ENCODE measurements at places on chromosomes 4 and X.

GRCh38 chr4:158758142-158758541 is 10.7 kb upstream of the FNIP2 start:
- DNase-seq = no peak

DNA sequence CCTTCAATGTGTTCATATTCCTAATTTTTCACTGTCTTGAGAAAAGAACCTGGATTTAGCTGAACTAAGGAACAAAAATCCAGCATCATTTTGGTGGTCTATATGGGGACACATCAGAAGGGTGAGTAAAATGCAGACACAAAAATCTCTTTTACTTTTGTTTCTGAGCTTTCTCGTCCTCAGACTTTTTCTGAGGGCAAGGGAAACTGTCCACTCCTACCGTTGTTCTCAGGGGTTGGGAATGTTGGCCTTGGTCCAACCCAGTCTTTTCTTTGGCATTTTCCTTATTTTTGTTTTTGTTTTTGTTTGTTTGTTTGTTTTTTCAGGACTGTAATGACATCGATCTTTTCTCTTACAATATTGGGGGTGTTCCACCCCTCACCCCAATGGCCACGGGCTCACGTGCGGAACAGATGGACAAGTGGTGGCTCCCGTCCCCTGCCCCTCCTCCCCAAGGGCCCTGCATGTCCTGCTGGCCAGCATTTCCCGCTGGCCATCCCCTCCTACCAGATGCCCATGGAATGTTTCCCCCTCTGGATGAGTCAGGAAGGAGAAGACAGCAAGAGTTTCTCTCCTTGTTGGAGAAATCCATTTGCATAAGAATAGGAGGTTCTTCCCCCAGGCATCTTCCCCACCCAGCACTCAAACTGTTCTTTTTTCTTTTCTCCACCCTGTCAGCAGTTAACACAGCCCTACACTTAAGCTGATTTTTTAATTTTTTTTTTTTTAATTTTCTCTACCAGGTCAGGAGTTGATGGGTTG is 305.4 kb upstream of the NDST4 start:
- no peak for DNase-seq

- no peak for DNase-seq
Observed at GRCh38 chr4:64814616-64815015, 405.4 kb upstream of the TECRL start.

GRCh38 chr4:123853651-123854050 is 457.1 kb downstream of the SPRY1 start:
- DNase-seq = no peak

DNA sequence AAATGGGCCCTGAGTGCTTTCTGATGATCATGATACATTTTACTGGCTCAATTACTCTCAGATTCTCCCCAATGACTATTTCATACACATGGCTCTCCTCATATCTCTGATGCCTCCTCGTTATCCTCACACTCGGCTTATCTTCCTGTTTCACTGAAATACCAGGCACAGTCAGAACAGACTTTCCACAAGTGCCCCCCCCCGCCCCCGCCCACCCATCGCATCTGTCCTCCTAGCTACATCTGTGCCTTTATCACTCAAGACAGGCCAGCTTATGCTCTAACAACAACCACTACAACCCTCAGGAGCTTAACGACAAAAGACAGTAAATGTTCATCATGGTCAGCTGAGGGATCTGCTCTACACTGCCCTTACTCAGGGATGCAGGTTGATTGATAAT is 610.6 kb upstream of the DIPK2B start:
- DNase-seq = no peak

DNA sequence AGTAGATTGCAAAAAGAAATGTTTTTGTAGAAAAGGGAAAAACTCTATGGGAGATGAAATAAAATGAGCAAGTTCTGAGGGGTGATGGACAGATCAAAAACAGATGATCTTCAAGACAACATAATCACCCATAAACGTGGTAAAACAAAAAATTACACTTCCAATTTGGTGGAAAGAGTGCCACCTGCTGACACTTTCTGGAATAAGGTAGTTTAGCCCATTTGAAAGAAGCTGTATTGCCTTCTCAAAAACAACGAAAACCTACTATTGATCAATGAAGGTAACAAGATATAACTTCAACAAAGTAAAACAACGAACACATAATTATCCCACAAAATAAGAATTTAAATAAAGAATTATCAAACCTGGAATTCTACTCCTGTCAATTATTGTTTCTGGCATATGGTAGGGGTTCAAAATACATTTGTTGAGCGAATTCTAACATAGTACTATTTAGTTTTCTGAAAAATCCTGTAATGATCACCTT is 2.5 kb downstream of the COQ2 start:
- peak; percentile 86 for DNase-seq

DNA sequence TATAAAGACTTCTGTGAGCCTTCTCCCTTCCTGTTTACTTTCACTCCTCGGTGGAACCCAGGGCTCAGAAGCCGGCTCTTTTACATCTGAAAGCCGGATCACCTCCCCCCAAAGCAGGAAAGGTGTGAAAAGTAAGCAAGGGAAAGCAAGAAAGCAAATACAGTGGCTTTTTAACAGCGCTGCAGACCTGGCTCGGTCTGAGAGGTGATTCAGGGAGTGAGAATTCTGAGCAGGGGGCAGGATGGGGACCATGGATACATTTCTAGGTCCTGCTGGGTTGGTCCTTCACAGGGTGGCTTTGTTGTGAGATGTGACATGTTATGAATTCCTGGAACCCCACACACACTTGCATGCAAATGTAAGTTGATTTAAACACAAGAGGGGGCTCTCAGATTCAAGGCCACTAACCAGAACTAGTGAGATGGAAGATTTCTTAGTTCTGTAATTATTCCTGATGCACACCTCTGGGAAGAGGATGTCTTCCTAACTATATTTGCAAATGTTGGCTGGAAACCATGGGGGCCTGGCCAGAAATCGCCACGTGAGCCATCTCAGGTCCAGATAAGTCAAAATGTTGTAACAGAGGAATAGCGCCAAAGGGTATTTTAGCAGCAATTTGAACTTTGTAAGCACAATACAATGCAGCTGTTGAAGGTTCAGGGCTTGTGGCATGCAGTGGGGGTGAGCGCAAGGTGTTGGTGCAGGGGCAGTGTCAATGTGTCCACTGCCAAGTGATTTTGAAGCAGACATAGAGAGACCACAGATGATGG is 670.1 kb upstream of the LCORL start:
- no peak for DNase-seq

GRCh38 chrX:17098516-17099247 is 152.2 kb downstream of the REPS2 start:
- DNase-seq = no peak

DNA sequence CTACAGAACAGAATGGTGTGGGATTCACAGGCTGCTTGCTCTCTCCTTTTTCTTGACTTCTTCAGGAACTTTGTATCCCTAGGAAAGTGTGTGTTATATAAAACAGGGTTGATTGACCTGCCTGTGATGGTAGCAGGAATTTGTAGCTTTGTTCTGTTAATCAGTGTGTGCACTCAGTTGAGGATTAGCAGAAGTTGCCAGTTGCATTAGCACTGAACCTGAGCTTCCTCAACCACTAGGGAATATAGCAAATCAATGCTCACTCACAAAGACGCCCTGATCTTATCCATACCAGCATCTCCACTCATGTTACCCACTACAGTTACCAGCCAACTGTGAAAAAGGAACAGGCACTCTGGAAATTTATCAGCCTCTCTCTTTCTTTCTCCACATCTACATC is 319.1 kb upstream of the EMCN start:
- no peak for DNase-seq

DNA sequence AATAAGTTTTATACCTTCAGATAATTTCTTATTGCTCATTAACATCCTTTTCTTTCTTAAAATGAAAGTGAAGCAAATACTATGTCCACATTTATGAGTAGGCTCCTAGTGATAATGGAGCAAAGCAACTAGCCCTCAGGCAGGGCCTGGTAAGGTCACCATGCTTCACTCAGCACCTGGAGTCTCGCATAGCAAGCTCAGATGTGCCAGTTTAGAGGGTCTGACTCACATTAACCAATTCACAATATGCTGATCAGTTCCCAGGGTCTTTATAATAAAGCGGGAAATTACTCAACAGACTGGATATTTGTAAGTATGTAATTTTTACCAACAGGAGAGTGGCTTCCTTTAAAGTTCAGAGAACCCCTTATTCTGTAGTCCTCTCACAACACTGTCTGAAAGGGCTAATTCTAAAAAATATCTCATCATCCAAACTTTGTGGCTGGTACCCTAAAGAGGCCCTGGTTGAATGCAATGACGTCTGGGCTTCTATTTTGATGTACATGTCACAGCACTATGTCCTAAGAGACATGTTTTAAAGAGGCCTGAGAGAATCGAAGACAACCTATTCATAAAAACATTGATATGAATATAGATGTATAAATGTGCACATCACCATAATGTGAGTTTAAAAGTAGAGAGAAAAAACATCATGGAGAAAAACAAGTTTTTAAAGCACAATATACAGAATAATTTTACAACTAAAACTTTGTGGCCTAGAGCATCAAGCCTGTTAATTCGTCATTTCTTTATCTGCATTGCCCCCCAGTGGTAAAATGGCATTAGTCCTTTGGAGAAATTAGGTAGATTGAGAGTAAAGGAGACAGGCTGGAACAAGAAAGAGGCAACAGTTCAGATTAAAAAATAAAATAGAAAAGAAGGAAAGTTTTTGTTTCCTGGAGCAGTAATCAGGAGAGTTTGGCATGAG is 44.3 kb downstream of the IL21 start:
- DNase-seq = peak; percentile 64

- no peak for DNase-seq
Observed at GRCh38 chr4:1395941-1396805, 10.1 kb downstream of the NKX1-1 start.

DNA sequence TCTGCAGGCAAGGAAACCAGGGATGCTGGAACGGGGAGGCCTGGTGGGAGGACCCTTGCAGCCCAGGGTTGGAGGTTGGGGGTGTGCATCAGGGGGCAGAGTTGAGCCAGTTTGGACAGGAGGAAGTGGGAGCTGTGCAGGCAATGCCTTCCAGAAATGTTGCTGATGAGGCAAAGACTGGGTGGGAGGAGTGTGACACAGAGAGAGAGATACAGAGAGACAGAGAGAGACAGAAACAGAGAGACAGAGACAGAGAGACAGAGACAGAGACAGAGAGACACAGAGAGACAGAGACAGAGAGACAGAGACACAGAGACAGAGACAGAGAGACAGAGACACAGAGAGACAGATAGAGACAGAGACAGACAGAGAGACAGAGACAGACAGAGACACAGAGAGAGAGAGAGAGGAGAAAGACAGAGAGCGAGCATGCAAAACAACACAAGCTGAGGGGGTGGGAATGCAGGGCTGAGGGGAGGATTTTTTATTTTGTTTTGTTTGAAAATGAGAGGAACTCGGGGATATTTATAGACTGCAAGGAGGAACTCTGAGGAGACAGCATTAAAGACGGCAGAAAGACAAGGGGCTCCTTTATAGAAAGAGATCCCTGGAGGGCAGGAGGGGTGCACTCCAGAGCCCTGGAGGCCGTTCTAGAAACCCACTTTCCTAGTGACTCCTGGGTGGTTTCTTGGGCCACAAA is 1.9 kb upstream of the HAUS3 start:
- no peak for DNase-seq

DNA sequence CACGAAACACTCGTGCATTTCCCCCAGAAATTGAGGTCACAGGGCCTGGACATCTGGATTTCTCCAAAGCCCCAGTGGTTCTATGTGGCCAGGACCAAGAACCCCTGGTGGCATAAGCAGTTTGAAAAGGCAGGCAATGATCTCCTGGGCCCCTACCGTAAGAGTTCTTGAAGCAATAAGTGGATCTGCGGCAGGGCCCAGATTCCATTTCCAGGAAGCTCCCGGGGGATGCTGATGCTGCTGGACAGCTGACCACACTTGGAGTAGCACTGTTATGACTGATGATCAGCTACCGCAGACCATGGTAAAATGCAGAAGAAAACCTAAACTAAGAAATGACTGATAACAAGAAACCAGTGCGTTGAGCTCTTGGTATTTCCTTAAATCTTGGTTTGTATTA is 27.8 kb downstream of the SMS start:
- no peak for DNase-seq

- no peak for DNase-seq
Observed at GRCh38 chr4:172709376-172709775, 459.2 kb upstream of the GALNT7 start.

DNA sequence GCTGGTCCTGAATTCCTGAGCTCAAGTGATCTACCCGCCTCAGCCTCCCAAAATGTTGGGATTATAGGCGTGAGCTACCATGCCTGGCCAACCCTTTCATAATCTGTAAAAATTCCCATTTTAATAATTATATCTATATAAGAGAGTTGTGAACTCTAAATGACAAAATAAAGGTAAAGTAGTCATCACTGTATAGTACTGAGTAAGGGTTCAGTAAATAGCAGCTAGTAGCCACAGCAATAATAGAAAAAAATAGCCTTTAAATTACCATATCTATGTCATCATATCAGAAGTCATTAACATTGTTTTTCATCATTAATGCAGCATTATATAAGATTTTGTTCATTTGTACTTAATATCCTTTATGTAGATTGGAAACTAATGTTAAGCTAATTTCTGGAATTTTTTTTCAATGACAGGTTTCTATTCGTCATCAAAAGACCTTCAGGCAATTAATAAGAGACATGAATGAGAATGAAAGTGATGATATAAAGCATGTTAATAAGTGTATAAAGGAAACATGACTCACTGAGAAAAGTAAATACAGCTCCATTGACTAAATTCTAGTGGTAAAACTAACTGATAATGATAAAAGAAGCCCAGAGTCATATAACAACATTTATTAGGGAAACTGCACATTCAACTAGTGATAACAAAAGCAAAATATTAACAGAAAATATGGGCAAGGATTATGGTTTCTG is 85.9 kb upstream of the UGT8 start:
- DNase-seq = no peak

DNA sequence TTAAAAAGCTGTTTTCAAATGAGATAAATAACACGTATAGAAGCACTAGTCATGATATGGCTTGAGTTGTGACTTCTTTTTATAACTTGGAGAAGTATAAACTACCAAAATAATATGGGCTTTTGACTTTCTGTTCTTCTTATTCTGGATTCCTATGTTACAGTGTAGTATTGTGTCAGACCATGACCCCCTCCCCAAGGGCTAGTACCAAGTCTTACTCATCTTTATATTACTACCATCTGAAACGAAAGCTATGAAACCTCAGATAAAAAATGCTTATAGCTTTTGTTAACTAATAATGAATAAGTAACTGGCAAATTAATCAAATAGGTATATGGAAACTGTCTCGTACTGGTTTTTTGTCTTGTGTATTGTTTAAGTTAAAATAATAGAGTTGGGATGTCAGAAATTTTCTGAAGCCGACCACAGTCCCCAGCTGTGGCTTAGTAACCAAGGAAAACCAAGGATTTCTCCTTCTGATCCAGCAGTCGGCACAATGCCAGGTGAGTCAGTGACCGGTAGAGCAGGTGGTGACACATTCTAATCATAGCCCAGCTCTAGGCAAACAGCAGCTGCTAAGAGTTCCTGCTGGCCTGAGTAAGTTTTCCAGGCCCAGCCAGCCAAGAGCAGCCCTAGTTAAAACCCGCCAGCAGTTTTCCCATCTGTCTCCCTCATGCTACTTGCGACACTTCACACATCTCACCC is 163.3 kb upstream of the PRDX4 start:
- DNase-seq = no peak

Measured in stimulated activated CD4-positive, alpha-beta T cell treated with anti-CD3 and anti-CD28 coated beads, Interleukin-12 subunit alpha, Interleukin-12 subunit beta, amount 100 ng/mL, for 48 hours (primary cell).